CD4-positive, alpha-beta T cell treated with Interleukin-2 at 100 ng/mL for 4 hours (primary cell): ENCODE measurements at places on chromosomes 3 and 15.

GRCh38 chr3:55723653-55724406 is 236.7 kb upstream of the WNT5A start:
- no peak for DNase-seq

DNA sequence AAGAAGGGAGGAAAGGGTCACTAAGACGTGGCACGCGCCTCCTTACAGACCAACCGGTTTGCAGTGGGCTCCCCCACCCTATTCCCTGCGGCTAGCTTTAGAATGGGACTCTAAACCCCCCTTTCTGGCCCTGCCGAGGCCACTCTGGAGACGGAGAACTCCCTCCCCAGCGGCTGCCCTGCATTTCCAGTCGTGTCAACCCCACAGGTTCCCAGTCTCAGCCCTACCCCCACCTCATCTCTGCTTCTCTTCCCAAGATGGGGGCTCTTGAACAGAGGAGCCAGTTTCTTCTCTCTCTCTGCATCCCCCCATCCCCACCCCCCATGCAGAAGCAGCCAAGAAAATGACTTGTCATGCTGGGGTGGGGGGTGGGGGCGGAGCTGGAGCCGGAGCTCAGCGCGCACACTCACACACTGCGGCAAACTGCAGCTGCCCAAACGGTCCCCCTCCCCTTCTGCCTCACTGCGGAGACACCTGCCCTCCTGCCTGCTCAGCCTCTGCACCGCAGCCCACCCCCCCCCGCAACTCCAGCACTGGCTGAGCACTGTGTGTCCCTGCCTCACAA is 871 bp downstream of the MAP1A start:
- no peak for DNase-seq

GRCh38 chr3:11513817-11514135 is 129.9 kb downstream of the VGLL4 start:
- DNase-seq = no peak

GRCh38 chr3:74891312-74891711 is 276.9 kb upstream of the CNTN3 start:
- DNase-seq = no peak

DNA sequence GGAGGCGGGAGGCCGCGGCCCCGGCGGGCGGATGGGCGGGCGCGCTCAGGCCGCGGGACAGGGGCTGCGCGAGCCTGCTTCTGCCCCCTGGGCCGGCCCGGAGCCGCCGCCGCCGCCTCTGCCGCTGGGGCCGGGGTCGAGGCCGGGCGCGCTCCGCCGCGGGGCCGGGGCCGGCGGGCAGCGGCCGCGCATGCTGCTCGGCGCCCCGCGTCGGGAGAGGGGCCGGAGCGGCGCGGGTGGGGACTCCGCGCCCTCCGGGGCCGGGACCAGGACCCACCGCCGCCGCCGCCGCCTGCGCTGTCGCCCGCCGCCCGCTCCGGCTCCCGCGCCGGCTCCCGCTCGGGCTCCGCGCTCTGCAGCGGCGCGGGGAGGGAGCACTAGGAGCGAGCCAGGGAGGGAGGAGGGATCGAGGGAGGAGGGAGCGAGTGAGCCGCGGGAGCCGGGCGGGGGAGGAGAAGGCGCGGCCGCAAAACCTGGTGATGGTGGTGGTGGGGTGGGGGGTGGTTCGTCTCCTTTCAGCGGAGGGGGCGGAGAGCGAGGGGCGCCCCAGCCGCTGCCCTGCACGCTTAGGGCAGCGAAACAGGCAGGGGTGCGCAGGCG is at the start of gene LINGO1:
Gene LINGO1 (minus strand): TSS at position 379 of the 600 bp plus-strand sequence. CDS start 597 bp downstream, outside the sequence.
- DNase-seq = no peak
